ENCODE measurements at places on chromosomes 13 and 19. TPM values are rescaled to one million over a fixed set of nuclear protein-coding genes. Genes with fewer than 3 reads are reported as not detected.

DNA sequence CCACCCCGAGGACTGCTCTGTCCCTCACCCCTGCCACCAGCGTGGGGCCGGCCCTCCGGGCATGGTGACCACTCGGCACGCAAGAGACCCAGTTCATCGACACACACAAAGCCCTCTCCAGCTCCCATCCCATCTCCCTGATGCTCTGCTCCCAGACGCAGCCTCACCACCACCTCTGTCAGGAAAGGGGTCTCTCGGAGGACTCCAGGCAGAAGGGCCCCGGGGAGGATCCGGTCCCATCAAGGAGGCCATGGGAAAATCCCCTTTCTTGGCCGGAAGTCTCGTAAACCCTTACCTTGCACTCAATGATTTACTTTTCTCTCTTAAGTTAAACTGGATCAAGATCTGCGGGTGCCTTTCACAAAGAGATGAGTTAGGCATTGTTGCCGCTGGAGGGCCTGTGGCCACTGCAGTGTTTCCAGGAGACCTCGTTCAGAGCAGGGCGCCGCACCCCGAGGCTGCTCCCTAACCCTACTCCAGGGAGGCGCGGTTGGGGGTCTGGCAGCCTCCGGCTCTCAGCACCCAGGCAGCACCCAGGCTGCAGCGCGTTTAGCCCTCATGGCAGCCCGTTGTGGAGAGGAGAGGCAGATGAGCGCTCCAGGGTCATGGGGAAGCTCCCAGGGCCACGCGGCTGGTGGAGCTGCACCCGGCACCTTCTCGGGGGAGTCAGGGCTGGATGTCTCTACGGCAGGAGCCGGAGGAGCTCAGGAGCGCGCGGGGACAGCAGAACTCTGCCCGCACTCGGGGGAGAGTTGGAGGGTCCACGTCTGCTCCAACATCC, 31.0 kb downstream of the C2CD4C start:
- no peaks in the 10 kb centered on the region for H3K4me1 ChIP-seq
- no peaks in the 10 kb centered on the region for H3K36me3 ChIP-seq
- no peak overlapping the region for H3K4me3 ChIP-seq
- no peak overlapping the region for H3K27ac ChIP-seq
- no peak for DNase-seq

- H3K36me3 ChIP-seq = no peaks in the 10 kb centered on the region
- no peaks in the 10 kb centered on the region for H3K4me1 ChIP-seq
- DNase-seq = peak; percentile 62
- H3K4me3 ChIP-seq = no peak overlapping the region
- H3K27me3 ChIP-seq = no peaks in the 10 kb centered on the region
These were observed 41.7 kb upstream of the CEACAM20 start for GRCh38 chr19:44570984-44571684.

GRCh38 chr13:85698256-85698655, 101.0 kb downstream of the SLITRK6 start:
- no peak overlapping the region for H3K4me3 ChIP-seq
- no peak overlapping the region for H3K27ac ChIP-seq
- no peaks in the 10 kb centered on the region for H3K4me1 ChIP-seq
- no peaks in the 10 kb centered on the region for H3K36me3 ChIP-seq

DNA sequence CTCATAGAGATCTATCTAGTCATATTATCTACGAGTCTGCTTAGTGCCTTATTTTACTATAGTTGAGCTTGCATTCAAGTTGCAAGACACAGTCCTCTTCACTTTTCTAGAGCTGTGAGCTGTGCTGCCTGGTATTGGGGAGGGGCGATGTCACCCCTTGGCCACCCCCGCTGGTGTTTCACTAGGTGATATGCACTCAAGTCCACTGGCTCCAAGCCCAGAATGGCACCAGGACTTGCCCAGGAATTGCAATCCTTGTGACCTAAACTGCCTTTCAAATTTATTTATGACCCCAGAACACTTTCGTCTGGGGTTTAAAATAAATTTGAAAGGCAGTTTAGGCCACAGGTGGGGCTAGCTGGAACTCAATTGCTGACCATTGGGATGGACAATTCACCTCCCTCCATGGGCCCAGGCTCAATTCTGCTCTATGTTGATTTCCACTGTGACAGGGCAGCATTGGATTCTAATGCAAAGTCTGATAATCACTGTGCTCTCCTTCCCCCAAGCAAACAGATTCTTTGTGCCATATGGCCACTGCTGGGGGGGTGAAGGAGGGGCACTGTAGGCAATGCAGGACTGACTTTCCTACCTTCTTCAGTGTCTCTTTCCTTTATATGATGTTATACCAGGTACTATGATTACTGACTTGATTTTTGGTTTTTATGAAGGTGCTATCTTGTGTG, 1244.2 kb upstream of the MIR17HG start:
- DNase-seq = no peak
- no peak overlapping the region for H3K4me3 ChIP-seq
- H3K27me3 ChIP-seq = no peaks in the 10 kb centered on the region
- no peaks in the 10 kb centered on the region for H3K36me3 ChIP-seq

KASH5 gene
- not detected for total RNA-seq

Measured in thyroid gland (tissue), 4 donors.